ENCODE measurements at places on chromosomes 3 and 15.

GRCh38 chr3:7754653-7755441, 746.8 kb upstream of the LMCD1 start:
- no peak for DNase-seq

- DNase-seq, result no peak
Measured at GRCh38 chr3:42043099-42043813, 47.9 kb upstream of the TRAK1 start.

DNA sequence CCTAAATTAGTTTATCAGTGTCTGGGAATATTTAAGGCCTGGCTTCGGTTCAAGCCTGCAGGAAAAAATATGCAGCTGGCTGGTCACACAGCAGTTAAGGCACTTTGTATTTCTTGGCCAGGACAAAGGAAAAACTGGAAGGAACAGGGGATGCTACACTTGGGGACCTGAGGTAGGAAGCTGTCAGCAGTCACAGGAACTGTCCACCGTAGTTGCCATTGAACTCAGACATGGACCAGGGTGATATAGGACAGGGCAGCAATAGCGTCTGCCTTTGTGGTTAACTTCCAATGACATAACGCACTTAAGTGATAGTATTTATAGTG, 49.1 kb downstream of the NR1D2 start:
- no peak for DNase-seq

- no peak for DNase-seq
Measured at GRCh38 chr15:25671132-25671531, 192.0 kb downstream of the ATP10A start.

GRCh38 chr3:16311960-16312451, 47.0 kb downstream of the OXNAD1 start:
- DNase-seq, result no peak

GRCh38 chr3:128076483-128077201, 24.4 kb downstream of the SEC61A1 start:
- no peak for DNase-seq

Data from adrenal gland (tissue), 19 donors.